ENCODE measurements at places on chromosomes 11 and 22.

GRCh38 chr22:36116127-36116526 is 44.4 kb downstream of the APOL3 start:
- no peak for DNase-seq

- no peak for DNase-seq
Measured at GRCh38 chr11:119756169-119756865, 27.3 kb upstream of the NECTIN1 start.

- DNase-seq = peak; percentile 23
Measured at GRCh38 chr22:41969110-41969646, at the start of gene SEPTIN3. SEPTIN3 (plus strand) TSS chr22:41969443; CDS start chr22:41971493, 2,050 bp downstream.

- no peak for DNase-seq
Measured at GRCh38 chr11:33234397-33235190, 22.6 kb upstream of the HIPK3 start.

DNA sequence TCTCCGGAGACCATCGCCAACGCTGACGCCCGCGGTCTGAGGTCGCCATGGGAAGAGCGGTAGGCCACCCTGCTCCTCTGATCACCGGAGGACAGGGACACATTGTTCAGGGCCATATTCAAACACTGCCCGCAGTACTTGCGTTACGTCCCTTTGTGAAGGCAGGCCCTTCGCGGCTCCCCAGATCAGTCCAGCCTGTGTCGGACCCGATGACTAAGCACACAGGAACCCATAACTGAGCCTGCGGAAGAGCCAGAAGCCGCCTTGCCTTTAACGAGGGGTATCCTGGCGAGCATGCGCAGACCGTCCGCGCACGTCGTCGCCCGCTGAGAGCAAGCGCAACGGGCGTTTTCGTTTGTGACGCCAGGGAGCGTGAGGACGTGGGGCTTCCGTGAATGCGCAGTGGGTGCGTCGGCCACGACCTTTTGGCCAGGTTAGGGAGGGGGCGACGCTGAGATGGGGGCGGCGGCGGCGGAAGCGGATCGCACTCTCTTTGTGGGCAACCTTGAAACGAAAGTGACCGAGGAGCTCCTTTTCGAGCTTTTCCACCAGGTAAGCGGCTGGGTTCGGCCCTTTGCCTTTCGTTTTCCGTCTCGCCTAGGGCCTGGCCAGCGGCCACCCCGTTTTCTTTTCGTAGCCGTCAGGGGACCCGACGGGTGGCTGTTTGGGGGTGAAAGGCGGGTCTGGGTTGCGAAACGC is at the start of the genes C11orf71 and RBM7:
Gene C11orf71 (minus strand): TSS at position 296 of the 699 bp plus-strand sequence. CDS start 180 bp downstream, at position 116.
Gene RBM7 (plus strand): TSS at position 451 of the 699 bp plus-strand sequence. CDS start 6 bp downstream, at position 457.
- DNase-seq = peak; percentile 98

- DNase-seq = no peak
Measured at GRCh38 chr11:117249571-117249970, 17.1 kb downstream of the RNF214 start.

GRCh38 chr22:38030311-38031133 is 26.7 kb upstream of the PICK1 start:
- peak; percentile 21 for DNase-seq

GRCh38 chr11:8911029-8911823 is at the start of gene AKIP1:
AKIP1 (plus strand) TSS chr11:8911189; CDS start chr11:8911450, 261 bp downstream.
- DNase-seq = peak; percentile 97

- no peak for DNase-seq
Measured at GRCh38 chr11:3880724-3881123, 25.3 kb downstream of the STIM1 start.

GRCh38 chr11:129298988-129299387 is 76.7 kb upstream of the BARX2 start:
- no peak for DNase-seq

GRCh38 chr11:126061707-126062678 is 673 bp downstream of the CDON start:
- DNase-seq = peak; percentile 78

GRCh38 chr11:127345819-127346459 is 345.4 kb upstream of the KIRREL3 start:
- DNase-seq = peak; percentile 80

DNA sequence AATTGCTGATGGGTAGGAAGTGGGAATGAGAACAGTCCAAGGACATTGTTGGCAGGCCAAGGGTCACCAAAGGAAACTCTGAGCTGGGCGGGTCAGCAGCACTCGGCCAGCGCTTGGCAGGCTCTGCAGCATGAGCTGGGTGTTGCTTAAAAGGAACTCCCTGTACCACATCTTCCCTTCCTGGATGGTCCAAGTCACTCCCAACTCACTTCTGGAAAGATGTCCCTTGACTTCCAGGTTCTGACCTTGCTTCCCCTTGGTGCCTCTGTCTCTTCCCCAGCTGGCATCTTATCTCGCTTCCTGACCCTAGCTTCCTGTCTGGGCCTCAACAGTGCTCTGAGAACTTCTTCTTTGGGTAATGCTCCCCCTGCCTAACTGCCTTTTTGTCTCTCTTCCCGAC is 24.8 kb upstream of the SWAP70 start:
- DNase-seq = no peak

GRCh38 chr11:102251423-102251822 is 65.9 kb upstream of the BIRC3 start:
- DNase-seq = no peak

- no peak for DNase-seq
Measured at GRCh38 chr11:62131170-62131464, 7.3 kb downstream of the INCENP start.

DNA sequence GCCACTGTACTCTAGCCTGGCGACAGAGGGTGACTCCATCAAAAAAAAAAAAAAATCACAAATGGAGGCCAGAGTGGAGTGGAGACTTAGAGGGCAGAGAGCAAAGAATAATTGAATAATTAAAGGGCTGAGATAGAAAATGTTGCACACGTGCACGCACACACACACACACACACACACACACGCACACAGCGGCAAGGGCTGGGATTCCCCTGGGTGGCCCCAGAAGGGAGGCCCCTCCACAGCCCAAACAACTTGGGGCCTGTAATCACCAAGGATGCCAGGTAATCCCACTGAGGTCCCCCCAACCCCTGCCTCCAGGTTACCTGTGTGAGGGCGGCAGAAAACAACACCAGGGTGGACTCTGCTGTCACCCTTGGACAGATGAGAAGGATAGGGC is 12.0 kb upstream of the DGKZ start:
- DNase-seq = no peak

DNA sequence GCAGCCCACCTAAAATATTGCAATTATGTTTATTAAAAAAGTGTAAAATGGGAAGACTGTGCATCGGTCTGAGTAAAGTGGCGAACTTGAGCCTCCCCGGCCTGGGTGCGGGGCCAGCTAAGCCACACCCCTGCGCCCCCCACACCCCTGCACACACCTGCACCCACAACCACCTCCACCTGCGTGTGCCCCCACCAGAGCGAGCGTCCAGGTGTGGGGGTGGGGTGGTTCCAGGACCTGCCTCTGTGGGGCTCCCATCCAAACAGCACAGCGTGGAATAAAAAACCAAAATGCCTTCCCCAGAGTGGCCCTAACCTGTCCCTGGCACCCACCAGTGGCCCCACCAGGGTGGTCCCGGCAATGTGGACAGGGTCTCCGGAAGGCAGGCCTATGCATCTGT is 30.1 kb upstream of the CARS1 start:
- DNase-seq = no peak

DNA sequence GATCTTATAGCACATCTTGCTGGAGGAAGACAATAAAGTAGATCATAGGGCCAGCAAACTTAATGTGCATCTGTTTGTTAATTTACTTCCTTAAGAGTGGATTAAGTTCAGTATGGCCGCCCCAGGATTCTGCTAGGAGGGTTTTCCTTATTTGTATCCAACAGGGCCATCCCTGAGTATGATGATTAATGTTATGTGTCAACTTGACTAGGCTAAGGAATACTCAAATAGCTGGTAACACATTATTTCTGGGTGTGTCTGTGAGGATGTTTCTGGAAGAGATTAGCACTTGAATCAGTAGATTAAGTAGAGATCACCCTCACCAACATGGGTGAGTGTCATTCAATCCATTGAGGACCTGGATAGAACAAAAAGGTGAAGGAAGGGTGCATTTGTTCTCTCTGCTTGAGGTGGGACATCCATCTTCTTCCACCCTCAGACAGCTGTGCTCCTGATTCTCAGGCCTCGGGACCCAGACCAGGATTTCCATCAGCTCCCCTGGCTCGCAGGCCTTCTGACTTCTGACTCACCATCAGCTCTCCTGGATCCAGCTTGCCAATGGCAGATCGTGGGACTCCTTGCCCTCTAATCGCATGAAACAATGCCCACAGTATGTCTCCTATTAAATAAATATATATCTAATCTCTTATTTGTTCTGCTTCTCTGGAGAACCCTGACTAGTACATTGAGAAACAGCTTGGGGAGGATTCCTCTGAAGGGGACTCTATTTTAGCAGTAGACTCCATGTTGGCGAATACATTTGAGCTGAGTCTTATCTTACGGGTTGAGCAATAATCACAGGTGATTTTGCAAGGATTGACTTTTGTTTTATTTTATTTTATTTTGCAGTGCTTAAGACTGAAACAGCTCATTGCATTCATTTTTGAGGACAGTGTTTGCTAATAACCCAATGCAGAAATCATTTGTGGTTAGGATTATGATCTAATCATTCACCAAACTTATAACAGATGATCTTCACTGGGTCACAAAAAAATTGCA is 9.0 kb upstream of the ZBTB44 start:
- no peak for DNase-seq

DNA sequence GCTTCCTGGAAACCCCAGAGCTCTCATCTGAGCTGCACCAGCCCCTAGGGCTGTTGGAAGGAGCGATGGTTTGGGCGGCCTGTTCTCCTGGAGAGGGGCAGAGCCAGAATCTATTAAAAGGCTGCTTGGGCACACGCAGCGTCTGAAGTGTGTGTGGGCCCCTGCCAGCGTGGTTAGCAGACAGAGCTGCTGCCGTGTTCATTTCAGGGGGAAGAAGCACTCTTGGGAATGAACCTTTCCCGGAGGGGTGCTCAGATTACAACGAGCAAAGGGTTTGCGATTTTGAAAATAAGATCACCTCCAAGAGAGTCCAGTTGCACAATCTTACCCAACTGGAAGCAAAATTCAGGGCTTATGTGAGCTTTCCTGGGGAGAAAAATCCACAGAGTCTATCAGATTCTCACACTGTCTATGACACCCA is 12.9 kb downstream of the ANO1 start:
- DNase-seq = no peak

DNA sequence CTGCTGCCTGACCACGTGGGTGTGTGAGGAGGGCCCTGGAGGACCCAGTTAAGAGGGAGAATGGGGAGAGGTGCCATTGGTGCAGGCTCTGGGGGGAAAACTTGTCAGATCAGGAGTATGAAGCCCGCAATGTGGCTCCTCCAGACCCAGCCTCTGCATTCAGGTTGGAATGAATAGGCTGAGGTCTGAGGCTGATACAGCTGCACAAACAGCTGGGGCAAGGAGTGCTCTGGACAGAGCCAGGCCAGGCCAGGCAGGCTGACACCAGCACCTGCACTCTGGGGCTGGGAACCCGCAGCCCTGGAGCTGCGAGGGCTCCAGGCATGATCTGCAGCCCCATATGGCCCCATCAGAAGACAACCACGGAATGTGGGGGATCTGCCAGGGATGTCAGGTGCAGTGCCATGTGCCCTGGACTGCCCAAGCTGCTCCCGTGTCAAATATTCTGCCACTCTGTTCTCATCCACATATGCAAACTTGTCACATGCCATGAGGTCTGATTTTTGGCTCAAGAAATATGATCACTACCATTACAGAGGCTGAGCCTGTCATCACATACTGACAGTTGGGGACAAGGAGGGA is 27.2 kb upstream of the KCNJ11 start:
- DNase-seq = no peak

DNA sequence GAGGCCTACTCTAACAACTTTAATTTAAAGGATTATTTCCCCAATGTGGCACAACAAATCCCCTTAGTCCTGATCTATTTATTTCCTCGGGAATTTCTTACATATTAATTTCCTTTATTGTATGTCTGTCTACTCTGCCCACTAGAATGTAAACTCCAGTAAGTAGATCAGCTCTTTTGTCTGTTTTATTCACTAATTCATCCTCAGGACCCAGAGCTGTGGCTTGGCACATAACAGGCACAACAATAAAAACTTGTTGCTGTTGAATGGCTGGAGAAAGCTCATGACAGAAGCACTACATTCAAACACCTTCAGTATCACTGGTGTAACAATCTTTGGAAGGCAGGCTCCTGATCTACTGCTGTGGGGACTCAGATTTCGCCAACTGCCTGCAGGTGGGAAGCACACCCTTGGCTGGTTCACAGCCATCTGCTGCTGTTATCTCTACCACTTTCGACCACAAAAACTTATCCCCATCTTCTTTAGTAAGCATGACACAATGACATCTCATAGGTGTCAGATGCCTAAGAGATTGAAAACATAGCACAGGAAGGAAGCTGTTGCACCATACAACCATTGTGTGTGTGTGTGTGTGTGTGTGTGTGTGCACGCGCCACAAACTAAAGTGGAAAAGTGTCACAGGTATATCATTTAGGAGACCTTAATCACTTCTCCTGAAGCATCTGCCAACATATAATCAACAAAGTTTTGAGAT is 11.9 kb downstream of the HIRA start:
- DNase-seq = no peak

GRCh38 chr11:118888398-118888797 is 4.7 kb downstream of the CXCR5 start:
- no peak for DNase-seq

- no peak for DNase-seq
Measured at GRCh38 chr11:130042093-130042591, 27.6 kb upstream of the APLP2 start.

- DNase-seq = no peak
Measured at GRCh38 chr11:16936643-16937042, 77.6 kb downstream of the PLEKHA7 start.

GRCh38 chr11:36750349-36750748 is 152.3 kb upstream of the RAG2 start:
- no peak for DNase-seq

DNA sequence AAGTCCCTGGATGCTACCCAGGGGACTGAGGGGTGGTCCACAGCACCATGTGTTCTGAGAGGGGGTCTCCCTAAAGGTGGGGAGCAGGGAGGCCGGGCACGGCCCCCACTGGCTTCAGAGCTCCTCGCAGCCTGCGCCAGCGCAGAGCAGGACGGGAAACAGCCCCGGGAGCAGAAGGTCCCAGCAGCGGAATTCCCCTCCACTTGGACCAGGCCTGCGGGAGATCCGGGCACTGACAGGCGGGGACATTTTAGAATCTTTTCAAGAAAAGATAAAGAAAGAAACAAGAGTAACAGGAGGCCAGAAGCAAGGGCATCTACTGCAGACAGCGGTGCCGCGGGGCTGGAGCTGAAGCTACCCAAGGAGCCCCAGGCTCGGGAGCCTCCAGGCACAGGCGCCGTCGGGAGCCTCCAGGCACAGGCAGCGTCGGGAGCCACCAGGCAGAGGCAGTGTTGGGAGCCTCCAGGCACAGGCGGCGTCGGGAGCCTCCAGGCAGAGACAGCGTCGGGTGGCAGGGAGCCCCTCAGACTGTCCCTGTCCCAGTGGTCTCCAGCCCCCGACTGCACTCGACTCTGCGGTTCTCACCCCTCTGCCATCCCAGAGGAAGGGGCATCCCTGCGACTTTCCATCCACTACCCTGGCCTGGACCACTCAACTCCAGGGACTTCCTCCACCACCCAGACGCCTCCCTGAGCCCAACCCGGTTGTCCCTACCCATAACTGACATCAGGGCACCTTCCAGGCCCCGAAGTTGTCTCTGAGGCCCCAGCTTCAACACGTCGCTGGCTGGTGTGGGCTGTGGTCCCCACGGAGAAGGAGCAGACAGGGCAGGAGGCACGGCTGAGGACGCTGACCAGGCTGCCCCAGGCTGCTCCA is 211.1 kb downstream of the BRD1 start:
- DNase-seq = no peak

GRCh38 chr11:95494167-95494566 is 263.2 kb upstream of the SESN3 start:
- no peak for DNase-seq
